Calu3 (cell line): ENCODE measurements at places on chromosomes 4 and X. TPM values are rescaled to one million over a fixed set of nuclear protein-coding genes. Genes with fewer than 3 reads are reported as not detected.

GRCh38 chr4:24322511-24322910 lies 261.8 kb downstream of the DHX15 start:
- H3K36me3 ChIP-seq: no peaks in the 10 kb centered on the region
- no peaks in the 10 kb centered on the region for H3K4me1 ChIP-seq
- no peak overlapping the region for H3K4me3 ChIP-seq
- no peak for DNase-seq
- H3K27ac ChIP-seq: no peak overlapping the region

Gene FGF5
- total RNA-seq: 0.50 and 0.81 TPM in 2 replicates

DNA sequence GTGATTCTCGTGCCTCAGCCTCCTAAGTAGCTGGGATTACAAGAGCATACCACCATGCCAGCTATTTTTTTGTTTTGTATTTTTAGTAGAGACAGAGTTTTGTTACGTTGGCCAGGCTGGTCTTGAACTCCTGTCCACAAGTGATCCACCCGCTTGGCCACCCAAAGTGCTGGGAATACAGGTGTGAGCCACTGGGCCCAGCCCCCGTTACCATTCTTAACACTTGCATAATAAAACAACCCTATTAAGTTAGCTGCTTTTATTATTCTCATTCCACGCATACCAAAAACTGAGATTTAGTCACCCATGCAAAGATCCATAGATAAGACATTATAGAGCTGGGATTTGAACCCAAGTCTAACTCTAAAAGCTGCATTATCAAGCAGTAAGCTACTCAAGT lies 6.0 kb upstream of the TEX13A start:
- no peaks in the 10 kb centered on the region for H3K4me1 ChIP-seq
- no peak overlapping the region for H3K27ac ChIP-seq
- H3K36me3 ChIP-seq: no peaks in the 10 kb centered on the region
- DNase-seq: no peak
- no peaks in the 10 kb centered on the region for H3K27me3 ChIP-seq
- H3K4me3 ChIP-seq: no peak overlapping the region

Gene GAGE12H
- not detected in 2 replicates for total RNA-seq

- H3K36me3 ChIP-seq: peaks cover 6% of the 10 kb centered on the region
- no peak overlapping the region for H3K4me3 ChIP-seq
- no peaks in the 10 kb centered on the region for H3K27me3 ChIP-seq
Measured at GRCh38 chrX:29318012-29318411, 730.8 kb downstream of the IL1RAPL1 start.

GRCh38 chr4:181796502-181796901 lies 446.7 kb upstream of the TENM3 start:
- H3K4me3 ChIP-seq: no peak overlapping the region
- H3K4me1 ChIP-seq: no peaks in the 10 kb centered on the region
- H3K27ac ChIP-seq: no peak overlapping the region
- no peak for DNase-seq

Gene TRAM1L1
- total RNA-seq: 1.4 and 1.6 TPM in 2 replicates

Gene ACE2
- 25.3 and 46.7 TPM in 2 replicates for total RNA-seq

Gene HS6ST2
- 40.2 and 40.7 TPM in 2 replicates for total RNA-seq

GRCh38 chrX:101708163-101708562 lies 48.5 kb upstream of the ARMCX2 start:
- no peaks in the 10 kb centered on the region for H3K4me1 ChIP-seq
- no peak overlapping the region for H3K27ac ChIP-seq
- no peaks in the 10 kb centered on the region for H3K36me3 ChIP-seq
- H3K4me3 ChIP-seq: no peak overlapping the region
- no peak for DNase-seq

Gene SLC34A2
- 12.8 and 23.0 TPM in 2 replicates for total RNA-seq

Gene CT47B1
- not detected in 2 replicates for total RNA-seq

DNA sequence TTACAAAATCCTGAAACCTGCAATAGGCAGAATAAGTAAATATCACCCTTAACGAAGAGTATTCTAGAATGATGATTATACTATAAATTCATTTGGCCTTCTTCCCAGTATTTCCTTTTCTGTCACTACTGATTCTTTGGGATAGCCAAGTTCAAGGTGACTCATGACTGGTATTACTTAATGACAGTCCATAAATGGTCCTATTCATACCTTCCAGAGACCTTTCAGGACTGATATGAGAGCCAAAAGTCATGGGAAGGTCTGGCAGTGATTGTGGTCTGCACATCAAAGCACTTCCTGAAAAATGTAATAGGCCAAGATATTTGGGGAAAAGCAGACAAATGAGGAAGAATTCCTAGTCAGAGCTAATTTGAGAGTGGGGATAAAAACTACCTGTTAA lies 239.6 kb upstream of the FAM47A start:
- DNase-seq: no peak
- H3K4me3 ChIP-seq: no peak overlapping the region
- no peak overlapping the region for H3K27ac ChIP-seq
- H3K27me3 ChIP-seq: no peaks in the 10 kb centered on the region

DNA sequence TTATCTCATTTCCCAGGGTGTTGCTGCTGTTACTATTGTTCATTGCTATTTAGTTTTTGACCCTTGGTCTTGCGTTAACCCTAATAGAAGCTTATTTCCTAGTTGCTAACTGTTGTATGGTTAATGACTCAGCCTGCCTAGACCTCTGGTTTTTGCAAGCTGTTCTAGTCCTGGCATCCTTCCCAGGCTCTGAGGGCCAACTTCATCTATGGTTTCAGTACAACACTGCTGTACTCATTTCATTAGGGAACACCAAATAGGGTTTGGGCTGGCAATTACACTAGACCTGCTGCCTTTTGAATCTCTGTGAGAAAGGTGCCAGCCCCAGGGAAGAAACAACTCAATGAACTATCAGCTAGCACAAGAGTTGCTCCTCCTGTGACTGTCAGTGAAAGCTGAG lies 59.6 kb downstream of the DCX start:
- no peak overlapping the region for H3K4me3 ChIP-seq
- peaks cover 9% of the 10 kb centered on the region for H3K4me1 ChIP-seq
- DNase-seq: peak; percentile 16
- no peaks in the 10 kb centered on the region for H3K27me3 ChIP-seq

Gene GPR82
- not detected in 2 replicates for total RNA-seq

GRCh38 chr4:177271915-177272766 lies 37.5 kb upstream of the NEIL3 start:
- H3K4me3 ChIP-seq: no peak overlapping the region
- DNase-seq: no peak
- no peaks in the 10 kb centered on the region for H3K27me3 ChIP-seq
- H3K4me1 ChIP-seq: no peaks in the 10 kb centered on the region

Gene FRG2
- not detected in 2 replicates for total RNA-seq

Gene TRPC5OS
- not detected in 2 replicates for total RNA-seq

DNA sequence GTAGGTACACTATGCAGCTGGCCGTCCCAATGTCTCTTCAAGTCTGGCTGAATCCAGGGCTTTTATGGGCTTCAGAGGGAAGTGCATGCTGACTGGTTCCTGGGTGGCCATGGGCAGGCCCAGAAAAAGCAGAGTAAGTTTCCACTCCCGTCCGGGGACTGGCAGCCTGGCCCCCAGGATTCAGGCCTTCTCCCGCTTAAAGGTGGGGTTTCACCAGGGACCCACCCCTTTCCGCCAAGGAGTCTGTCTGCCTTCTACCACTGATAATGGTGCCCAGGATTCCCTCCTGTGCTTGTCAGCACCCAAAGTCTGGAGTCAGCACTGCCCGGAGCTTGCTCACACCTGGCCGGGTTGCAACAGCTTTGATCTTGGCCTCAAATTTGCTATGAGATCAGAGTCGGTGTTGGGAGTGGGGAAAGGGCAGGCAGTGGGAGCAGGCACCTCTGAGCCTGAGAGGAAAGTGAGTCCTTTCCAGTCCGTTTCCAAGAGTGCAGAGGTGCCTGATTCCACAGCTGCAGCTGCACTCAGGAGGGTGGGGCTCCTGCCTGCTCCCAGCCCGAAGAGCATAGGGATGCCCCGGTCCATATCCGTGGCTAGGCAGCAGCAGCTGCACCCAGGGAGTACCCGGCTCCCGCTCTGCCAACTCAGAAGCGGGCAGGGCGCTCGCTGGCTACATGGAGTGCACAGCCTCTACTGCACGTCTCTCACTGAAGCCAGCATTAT lies 1344.3 kb upstream of the ADGRL3 start:
- DNase-seq: no peak
- H3K4me1 ChIP-seq: no peaks in the 10 kb centered on the region
- H3K36me3 ChIP-seq: no peaks in the 10 kb centered on the region
- no peak overlapping the region for H3K27ac ChIP-seq

DNA sequence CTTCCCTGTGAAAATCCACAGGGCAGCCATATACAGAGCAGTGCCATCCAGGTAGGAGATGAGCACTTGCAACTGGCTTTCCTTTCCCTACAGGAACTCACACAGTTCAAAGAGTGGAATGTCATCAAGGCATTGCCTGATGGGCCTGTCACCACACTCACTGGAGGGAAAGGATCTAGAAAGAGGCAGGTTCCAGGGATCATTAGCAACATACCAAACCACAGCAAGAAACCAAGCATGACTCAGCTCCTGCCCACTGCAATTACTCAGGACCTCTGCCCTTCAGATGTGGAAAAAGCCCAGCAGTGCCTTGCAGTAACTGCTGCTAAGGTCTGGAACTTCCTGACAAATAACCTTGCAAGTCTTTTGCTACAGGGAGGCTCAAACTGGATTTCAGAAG lies 101.2 kb downstream of the ZNF674 start:
- peak; percentile 36 for DNase-seq
- H3K36me3 ChIP-seq: peaks cover 23% of the 10 kb centered on the region
- H3K4me1 ChIP-seq: peaks cover 11% of the 10 kb centered on the region
- H3K4me3 ChIP-seq: no peak overlapping the region
- H3K27me3 ChIP-seq: no peaks in the 10 kb centered on the region

- no peak overlapping the region for H3K27ac ChIP-seq
- no peak for DNase-seq
- H3K4me1 ChIP-seq: no peaks in the 10 kb centered on the region
- peaks cover 4% of the 10 kb centered on the region for H3K36me3 ChIP-seq
Measured at GRCh38 chrX:152640034-152640818, 2.5 kb downstream of the GABRQ start.

Gene FMR1NB
- not detected in 2 replicates for total RNA-seq

Gene PDZD4
- total RNA-seq: 0.59 and 0.76 TPM in 2 replicates

GRCh38 chrX:54325077-54325476 lies 32.8 kb downstream of the WNK3 start:
- no peak for DNase-seq
- no peaks in the 10 kb centered on the region for H3K27me3 ChIP-seq
- no peak overlapping the region for H3K27ac ChIP-seq
- no peaks in the 10 kb centered on the region for H3K4me1 ChIP-seq
- H3K36me3 ChIP-seq: no peaks in the 10 kb centered on the region

DNA sequence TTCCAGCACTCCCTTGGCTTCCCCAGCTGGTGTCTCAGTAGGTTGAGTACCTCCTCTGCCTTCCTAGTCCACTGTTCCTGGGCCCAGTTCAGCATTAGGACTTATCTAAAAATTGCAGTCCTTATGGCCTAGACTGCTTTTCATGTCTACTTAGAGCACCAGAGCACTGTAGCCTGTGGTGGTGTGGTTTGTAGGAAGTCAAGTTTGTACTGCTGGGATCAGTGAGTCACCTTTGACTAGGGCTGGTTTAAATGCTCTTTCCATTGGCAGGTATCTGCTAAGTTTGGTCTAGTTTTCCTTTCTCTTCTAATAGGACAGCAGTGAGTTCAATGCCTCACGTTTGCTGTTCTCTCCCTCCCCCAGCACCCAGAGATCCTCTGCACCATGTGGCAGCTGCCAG lies 233.6 kb upstream of the WDFY3 start:
- no peaks in the 10 kb centered on the region for H3K27me3 ChIP-seq
- no peak overlapping the region for H3K27ac ChIP-seq
- H3K4me3 ChIP-seq: no peak overlapping the region
